ENCODE measurements at places on chromosomes 5 and 9. TPM values are rescaled to one million over a fixed set of nuclear protein-coding genes. Genes with fewer than 3 reads are reported as not detected.

DNA sequence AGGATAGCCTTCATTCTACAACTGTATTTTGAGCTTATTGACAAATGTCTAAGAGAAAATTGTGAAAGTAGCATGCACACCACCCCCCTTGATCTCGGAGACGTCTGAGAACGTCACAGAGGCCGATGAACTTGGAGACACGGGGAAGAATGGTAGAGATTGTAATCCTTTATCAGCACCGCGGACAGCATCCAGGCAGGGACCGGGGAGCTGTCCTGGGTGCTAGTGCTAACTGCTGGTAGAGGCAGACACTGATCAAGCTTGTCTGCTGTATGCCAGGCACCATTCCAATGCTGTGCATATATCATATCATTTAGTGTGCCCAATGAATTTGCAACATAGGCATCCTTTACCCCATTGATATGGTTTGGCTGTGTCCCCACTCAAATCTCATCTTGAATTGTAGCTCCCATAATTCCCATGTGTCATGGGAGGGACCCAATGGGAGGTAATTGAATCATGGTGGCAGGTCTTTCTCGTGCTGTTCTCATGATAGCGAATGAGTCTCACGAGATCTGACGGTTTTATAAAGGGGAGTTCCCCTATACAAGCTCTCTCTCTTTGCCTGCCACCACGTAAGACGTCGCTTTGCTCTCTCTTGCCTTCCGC is 98.8 kb downstream of the LHX2 start:
- peak; percentile 84 for DNase-seq

DNA sequence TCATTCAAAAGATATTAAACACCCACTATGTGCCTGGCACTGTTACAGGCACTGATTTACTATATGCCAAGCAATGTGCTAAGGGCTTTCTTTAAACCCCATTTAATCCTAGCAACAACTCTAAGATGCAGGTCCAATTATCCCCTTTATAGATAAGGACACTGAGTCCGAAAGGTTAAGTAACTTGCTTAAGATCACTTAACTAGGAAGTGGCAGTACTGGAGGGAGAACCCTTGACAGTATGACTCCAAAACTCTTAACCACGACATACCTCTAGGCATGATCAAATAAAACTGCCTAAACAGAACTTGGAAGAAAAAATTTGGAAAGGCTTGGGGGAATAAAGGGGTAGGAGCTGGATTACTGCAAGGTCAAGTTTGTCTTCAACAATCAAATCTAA is 1.7 kb downstream of the RAB14 start:
- DNase-seq = no peak

GRCh38 chr9:94631599-94631998 is 7.7 kb downstream of the FBP1 start:
- DNase-seq = no peak

GRCh38 chr5:68919988-68920490 is 173.8 kb upstream of the SLC30A5 start:
- DNase-seq = no peak

DNA sequence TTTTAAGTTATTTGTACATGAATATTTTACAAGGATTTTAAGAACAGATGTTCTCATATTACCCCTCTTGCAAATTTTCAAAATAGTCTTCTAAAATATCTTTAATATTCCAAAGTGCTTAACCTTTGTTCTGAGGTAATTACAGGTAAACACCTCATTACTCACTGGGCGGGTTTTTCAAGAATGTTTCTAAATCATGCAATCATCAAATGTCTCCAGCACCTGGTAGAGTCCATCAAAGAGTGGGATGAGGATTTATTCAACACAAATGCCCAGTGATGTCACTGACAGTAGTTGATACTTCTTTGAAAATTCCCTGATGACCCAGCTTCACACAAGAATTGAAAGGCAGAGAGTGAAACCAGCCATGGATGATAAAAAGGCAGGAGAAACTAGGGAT is 114.4 kb downstream of the SEC61B start:
- DNase-seq = no peak

DNA sequence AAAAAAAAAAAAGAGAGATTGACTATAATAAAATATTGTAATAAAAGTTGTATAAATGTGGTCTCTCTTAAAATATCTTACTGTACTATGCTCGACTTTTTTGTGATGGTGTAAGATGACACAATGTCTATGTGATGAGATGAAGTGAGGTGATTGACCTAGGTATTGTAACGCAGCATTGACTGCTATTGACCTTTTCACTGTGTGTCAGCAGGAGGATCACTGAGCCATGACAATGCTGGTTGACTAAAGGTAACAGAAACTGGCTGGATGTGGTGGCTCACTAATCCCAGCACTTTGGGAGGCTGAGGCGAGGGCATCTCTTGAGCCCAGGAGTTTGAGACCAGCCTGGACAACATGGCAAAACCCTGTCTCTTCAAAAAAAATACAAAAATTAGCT is 78.6 kb upstream of the MYO10 start:
- no peak for DNase-seq

GRCh38 chr9:89452561-89452960 is 45.4 kb downstream of the SEMA4D start:
- DNase-seq = peak; percentile 40

DNA sequence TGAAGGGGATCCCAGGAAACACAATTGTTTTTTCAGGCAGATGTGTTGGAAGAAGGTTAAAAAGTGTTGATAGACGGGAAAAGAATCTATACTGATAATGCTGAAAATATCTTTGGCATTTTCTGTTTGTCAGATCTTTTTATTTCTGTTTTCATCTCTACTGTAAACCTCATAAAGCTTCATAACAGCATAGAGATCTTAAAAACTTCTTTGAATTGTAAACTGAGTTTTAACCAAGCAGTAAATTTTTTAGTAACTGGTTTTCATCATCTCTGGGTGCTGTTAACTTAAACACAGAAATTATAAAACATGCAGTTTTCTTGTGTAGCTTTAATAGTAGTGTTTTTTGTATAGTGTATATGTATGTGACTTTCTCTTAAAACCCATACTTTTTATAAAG is 227.0 kb downstream of the WDR70 start:
- DNase-seq = no peak

GRCh38 chr9:806285-807156 is 35.0 kb upstream of the DMRT1 start:
- peak; percentile 29 for DNase-seq

DNA sequence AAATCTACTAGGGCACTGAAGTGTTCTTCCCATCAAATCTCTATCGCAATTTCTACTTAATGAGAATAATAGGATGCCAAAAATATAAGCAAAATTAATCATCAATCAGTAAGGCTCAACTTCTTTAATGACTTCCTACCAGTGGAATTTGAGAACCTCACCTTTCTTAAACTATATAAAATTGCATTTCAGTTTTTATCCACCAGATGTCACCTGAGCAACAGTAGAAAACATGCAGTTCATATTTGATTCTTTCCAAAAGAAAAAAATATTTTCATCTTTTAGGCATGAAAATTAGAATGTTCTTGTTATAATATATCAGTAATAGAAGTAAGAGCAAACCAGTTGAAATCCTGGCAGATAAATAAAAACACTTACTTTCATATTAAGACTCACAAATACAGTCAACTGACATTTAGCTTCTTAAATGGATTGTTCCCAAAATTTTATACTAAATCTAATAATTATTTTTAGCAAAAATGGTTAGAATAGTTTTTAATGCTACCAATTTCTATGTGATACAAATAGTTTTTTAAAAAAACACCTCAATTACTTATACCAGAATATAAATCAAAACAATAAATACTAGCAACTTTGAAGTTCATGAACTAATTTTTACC is 13.4 kb upstream of the CCDC112 start:
- DNase-seq = no peak

GRCh38 chr9:33151007-33151557 is 16.1 kb downstream of the B4GALT1 start:
- DNase-seq = no peak

GRCh38 chr5:156402387-156402921 is 75.5 kb downstream of the SGCD start:
- no peak for DNase-seq

DNA sequence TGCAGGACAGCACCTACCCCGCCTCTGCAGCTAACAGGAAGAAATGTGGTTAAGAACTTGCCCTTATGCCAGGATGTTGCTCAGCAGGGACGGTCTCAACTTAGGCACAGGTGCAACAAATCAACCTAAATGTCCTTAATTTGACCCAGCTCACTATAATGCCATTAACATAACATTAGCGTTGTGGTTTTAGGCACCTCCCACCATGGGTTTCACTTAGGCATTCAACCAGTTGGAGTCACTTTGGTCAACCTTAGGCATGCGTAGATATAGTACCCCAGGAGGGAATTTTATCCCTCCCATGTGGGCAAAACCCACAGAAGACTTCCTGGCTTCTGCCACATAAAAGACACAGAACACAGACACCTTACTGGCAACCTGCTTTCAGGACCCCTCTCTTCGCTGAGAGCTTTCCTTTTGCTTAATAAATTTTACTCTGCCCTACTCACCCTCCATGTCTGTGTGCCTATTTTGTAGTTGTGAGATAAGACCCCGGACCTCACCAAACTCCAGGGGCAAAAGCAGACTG is 8.7 kb upstream of the ERAP1 start:
- DNase-seq = no peak

DNA sequence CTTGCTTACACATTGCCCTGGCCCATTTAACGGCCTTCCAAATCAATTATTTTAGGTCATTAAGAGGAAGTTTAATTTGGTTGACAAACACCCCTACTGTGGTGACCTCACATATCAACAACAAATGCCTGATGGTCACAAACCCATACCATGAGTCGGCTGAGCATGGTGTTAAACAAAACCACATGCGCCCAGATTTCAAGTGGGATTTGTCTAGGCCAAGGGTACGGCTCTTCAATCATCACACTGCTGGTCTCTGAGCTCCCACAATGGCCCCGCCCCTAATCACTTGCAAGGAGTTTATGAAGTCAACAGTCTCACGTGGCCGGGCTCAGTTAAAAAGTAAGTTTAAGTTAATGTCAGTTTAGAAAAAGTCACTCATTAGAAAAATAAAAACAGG is 243.8 kb downstream of the CRB2 start:
- no peak for DNase-seq

DNA sequence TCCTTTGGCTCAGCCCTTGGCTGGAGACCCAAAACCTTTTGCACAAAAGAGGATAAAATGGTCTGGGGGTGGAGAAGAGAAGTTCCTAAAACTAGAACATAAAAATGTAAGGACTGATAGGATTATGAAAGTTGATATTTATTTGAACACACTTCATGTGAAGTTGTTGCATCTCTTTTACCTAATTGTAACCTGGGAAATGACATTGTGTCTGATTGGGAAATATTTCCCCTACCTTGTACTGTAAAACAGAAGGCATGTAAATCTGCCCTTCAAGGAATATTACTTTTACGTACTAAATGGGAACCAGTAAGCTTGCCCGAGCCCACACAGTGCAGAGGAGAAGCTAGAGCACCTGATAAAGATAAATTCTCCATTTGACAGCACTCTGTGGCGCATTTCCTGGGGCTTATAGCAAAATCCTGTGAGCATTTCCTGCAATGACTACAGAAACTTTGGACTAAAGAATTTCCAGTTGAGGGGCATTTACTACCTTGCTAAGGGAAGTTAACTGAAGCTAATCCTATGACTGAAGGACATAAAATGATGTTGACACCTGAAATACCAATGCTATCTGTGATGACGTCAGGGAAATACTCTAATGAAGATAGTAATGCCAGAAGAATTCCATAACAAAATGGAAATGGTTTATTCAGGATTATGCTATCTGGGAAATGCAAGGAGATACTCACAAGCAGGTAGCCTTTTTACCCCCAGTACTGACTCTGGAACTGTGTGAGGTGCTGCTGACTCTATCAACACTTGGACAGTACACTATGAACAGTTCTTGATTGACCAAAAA is 78.3 kb upstream of the LIFR start:
- no peak for DNase-seq

- DNase-seq = no peak
These were observed 957 bp downstream of the SHB start for GRCh38 chr9:38067859-38068681.

- no peak for DNase-seq
These were observed 184.2 kb downstream of the DMAC1 start for GRCh38 chr9:7615344-7615743.

DNA sequence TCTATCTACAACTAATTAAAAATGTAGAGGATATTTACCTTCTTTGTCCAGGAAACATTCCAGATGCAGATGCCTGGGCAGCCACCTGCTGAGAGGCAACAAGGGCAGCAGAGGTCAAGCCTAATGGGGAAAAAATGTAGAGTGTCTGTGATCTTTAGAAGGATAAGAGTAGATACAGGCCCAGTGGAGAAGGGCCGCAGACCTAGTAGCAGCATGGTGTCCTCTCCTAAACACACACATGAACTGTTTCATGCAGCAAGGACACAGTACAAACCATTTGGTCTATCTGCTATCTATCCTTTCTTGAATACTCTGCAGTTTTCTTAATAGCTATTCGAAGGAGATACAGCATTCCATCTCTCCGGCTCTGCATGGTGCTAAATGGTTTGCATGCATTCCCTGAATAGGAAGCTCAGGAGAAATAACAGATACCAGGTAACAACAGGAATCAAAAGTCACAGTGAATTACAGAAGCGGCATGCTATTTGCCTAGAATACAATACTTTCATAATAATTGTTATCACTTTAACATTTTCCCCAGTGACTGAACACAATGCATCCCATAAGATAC is 107.3 kb downstream of the ZNF608 start:
- DNase-seq = no peak

DNA sequence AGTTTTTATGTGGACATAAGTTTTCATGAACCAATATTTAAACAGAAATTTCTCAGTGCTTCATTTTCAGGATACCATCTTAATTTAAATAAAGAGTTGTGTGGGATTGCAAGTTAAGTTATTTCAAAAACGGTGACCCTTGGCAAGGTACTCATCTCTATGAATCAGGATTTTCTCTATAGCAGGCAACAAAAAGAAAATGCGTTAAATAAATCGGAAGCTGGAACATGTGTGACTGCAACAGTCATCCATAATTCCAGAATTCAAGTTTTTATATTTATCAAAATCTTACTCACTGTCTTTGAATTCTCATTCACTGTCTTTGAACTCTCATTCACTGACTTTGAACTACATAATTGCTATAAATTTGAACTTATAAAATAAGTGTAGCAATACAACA is 5.8 kb upstream of the RECK start:
- DNase-seq = no peak

NNT gene
- 65.1 TPM for total RNA-seq

SELENOP gene
- 332 TPM for total RNA-seq

PLAC8L1 gene
- not detected for total RNA-seq

GFPT2 gene
- 75.4 TPM for total RNA-seq

PAEP gene
- total RNA-seq = not detected

NRARP gene
- total RNA-seq = 9.0 TPM

GABRA1 gene
- not detected for total RNA-seq

BRINP1 gene
- 2.5 TPM for total RNA-seq

ST8SIA4 gene
- total RNA-seq = 13.6 TPM
